ENCODE measurements at places on chromosomes 2 and 18. TPM values are rescaled to one million over a fixed set of nuclear protein-coding genes. Genes with fewer than 3 reads are reported as not detected.
A peak's percentile ranks its signal among the peaks of the same experiment; 100 is the strongest.

The AKAIN1 gene
- not detected for polyA plus RNA-seq

GRCh38 chr2:170484552-170484951 is 230.6 kb upstream of the SP5 start:
- no peaks in the 10 kb centered on the region for H3K36me3 ChIP-seq
- no peak for DNase-seq
- no peak overlapping the region for H3K27ac ChIP-seq

DNA sequence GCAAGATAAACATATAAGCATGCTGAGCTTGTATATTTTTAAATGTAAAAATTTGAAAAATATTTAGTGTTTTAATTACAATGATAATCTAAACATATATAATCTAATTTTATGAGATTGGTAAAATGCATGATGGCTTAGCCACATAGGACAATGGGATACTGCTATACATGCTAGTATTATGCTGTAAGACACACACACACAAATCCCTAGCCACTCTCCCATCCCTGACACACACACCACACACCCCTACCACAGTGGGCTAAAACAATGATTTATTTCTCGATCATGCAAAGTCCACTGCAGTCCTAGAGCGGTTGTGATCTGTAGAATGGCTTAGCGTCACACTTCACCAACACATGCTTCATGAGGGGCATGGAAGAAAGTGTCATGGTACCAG is 36.3 kb upstream of the AP1S3 start:
- peaks cover 84% of the 10 kb centered on the region for H3K36me3 ChIP-seq
- DNase-seq: no peak
- no peaks in the 10 kb centered on the region for H3K27me3 ChIP-seq
- no peaks in the 10 kb centered on the region for H3K4me1 ChIP-seq
- H3K27ac ChIP-seq: no peak overlapping the region

GRCh38 chr2:159903443-159904126 is 105.6 kb upstream of the CD302 start:
- peak overlapping the region; percentile 61 for H3K4me3 ChIP-seq
- H3K36me3 ChIP-seq: no peaks in the 10 kb centered on the region
- DNase-seq: peak; percentile 46
- H3K27ac ChIP-seq: peak overlapping the region; percentile 73
- H3K4me1 ChIP-seq: peaks cover 31% of the 10 kb centered on the region

GRCh38 chr18:8261651-8262091 is 347.6 kb upstream of the RAB12 start:
- no peak overlapping the region for H3K27ac ChIP-seq
- H3K4me3 ChIP-seq: no peak overlapping the region
- H3K27me3 ChIP-seq: no peaks in the 10 kb centered on the region
- no peaks in the 10 kb centered on the region for H3K36me3 ChIP-seq
- H3K4me1 ChIP-seq: no peaks in the 10 kb centered on the region
- no peak for DNase-seq

The LRP1B gene
- 0.12 TPM for polyA plus RNA-seq

The TPO gene
- polyA plus RNA-seq: 0.61 TPM

- H3K27ac ChIP-seq: no peak overlapping the region
- DNase-seq: no peak
- H3K4me1 ChIP-seq: peaks cover 4% of the 10 kb centered on the region
These were observed 50.6 kb upstream of the GPC1 start for GRCh38 chr2:240384711-240385450.

DNA sequence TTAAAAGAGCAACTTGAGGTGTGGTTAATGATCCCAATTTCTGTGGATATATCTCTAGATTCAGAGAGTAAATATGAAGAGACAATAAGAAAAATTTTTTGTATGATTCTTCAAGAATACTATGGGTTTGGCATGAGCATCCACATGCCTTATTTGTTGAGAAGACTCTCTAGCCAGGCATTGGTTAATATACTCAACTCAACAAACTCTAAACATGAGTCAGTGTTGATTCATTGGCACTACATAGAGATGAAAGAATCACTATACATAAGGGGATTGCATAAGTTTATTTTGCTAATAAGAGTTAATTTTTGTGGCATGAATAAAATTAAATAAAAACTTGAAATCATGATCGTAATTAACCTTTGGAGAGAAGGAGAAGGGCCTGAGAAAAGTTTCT is 930.2 kb upstream of the LRRTM1 start:
- no peak for DNase-seq
- no peaks in the 10 kb centered on the region for H3K4me1 ChIP-seq
- H3K36me3 ChIP-seq: no peaks in the 10 kb centered on the region
- H3K27ac ChIP-seq: no peak overlapping the region
- H3K27me3 ChIP-seq: no peaks in the 10 kb centered on the region

DNA sequence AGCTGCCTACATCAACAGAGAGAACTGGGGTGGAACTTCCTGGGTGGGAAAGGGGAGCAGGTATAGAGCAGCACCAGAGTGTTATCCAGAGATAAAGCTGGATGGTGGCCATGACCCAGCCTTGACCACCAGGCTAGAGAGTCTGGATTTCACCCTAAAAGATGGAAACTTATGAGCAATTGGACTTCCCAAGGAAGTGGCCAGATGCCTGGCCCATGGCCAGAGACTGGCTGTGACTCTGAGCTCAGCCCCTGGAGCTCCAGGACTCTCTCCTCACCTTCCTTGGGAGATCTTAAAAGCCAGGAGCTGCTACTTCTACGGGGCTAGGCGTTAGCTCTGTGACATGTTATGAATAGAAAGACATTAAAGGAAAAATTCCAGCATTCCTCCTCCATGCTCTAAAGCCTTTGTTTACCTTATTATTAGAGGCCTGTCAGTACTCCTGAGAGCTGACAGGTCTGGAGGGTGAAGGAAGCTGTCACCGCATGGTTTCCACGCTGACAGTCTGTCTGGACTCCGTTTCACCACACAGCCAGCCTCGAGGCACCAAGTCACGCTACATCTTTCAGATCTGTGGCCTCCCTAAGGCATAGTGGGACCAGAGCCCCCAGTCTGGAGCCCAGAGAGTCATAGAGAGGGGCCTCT is 260.0 kb upstream of the SIX2 start:
- peaks cover 13% of the 10 kb centered on the region for H3K4me1 ChIP-seq
- H3K27me3 ChIP-seq: no peaks in the 10 kb centered on the region
- DNase-seq: no peak
- H3K4me3 ChIP-seq: no peak overlapping the region
- H3K36me3 ChIP-seq: no peaks in the 10 kb centered on the region

The MAPK4 gene
- 1.4 TPM for polyA plus RNA-seq

The PLB1 gene
- polyA plus RNA-seq: 1.4 TPM

The DPP10 gene
- polyA plus RNA-seq: 0.18 TPM

The LRRC30 gene
- not detected for polyA plus RNA-seq

The RRM2 gene
- polyA plus RNA-seq: 14.9 TPM

DNA sequence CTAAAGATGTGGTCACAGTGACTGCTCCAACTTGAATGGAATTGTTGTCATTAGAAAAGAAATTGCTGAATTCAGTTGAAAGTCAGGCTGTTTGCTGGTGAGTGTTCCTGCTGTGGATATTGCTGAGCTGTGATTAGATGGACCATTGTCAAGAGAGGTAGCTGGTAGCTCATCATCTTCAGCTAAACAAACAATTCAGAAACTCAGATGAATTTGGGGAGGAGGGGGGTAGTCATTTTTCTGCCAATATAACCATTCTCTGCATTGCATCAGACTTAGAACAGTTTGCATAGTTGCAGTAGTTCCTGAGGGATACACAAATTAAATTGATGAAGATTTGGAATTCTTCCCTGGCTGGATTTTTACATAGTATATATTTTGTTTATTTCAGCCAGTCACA is 108.3 kb downstream of the MTCL1 start:
- DNase-seq: no peak
- H3K36me3 ChIP-seq: no peaks in the 10 kb centered on the region
- no peak overlapping the region for H3K4me3 ChIP-seq
- H3K27me3 ChIP-seq: no peaks in the 10 kb centered on the region
- no peak overlapping the region for H3K27ac ChIP-seq

- H3K4me3 ChIP-seq: no peak overlapping the region
- no peaks in the 10 kb centered on the region for H3K27me3 ChIP-seq
- H3K27ac ChIP-seq: no peak overlapping the region
These were observed 79.9 kb upstream of the ITGB6 start for GRCh38 chr2:160279813-160280465.

Data from stomach (tissue), 19 donors.